ENCODE measurements at places on chromosomes 4 and X. TPM values are rescaled to one million over a fixed set of nuclear protein-coding genes. Genes with fewer than 3 reads are reported as not detected.

Gene TLR8
- total RNA-seq = not detected

Gene WNK3
- 0.87 TPM for total RNA-seq

Gene PLP1
- total RNA-seq = under 0.01 TPM

Gene DOK7
- not detected for total RNA-seq

Gene TMEM255A
- not detected for total RNA-seq

Gene CXorf49
- total RNA-seq = not detected

Gene TRIM2
- 68.0 TPM for total RNA-seq

Gene RPS6KA6
- total RNA-seq = 14.6 TPM

Gene F8A2
- total RNA-seq = not detected

Gene G6PD
- 62.4 TPM for total RNA-seq

Gene EXOC1
- 56.9 TPM for total RNA-seq

Gene SMARCA1
- 65.7 TPM for total RNA-seq

Measured in uterine smooth muscle cell (primary cell).